D341Med (cell line): ENCODE measurements at places on chromosomes 16 and 17.

GRCh38 chr17:27486741-27487140 lies 30.5 kb downstream of the KSR1 start:
- DNase-seq: no peak

DNA sequence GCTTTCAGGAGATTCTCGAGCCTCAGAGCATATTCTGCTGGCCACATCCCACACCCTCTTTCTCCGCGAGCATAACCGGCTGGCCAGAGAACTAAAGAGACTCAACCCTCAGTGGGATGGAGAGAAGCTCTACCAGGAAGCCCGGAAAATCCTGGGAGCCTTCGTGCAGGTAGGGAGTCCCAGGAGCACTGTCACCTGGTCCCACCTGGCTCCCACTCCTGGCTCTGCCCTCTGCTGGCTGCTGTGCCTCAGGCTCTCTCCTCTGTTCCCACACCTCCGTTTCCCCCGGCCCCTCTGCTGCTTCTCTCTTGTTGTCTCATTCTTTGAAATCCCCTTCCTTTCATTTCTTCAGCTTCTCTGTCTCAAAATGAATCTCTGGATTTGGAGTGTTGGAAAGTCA lies 16.4 kb downstream of the LPO start:
- peak; percentile 47 for DNase-seq

DNA sequence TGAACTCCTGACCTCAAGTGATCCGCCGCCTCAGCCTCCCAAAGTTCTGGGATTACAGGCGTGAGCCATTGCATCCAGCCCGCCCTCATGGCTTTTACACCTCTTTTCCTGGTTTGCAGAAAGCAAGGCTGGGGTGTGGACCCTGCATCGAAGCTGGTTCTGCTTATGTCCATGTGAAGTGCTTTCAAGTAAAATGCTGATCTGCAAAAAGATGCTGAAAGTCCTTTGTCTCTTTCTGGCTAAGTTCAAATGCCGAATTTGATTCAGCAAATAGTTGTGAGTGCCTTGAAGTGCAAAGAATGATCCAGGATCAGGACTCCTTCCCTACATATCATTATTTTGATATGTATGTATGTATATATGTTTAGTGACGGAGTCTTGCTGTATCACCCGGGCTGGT lies 17.1 kb downstream of the NAA60 start:
- no peak for DNase-seq

DNA sequence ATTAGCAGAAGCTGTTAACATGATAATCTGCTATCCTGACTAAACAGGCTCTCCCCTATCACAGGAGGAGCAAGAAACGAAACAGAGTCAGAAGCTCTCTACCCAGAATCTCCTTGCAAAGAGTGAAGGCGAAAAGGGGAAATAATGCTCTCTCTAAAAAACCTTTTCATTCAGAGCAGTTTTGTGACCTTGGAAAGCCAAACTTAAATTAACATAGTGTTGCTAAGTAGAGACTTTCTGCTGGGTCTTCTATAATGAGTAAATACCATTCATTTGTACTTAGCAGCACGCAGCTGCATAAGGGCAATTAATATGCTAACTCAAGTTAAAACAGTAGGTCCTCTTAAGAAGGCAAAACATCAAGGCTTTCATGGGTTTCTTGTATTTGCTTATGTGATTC lies 101.7 kb upstream of the GPR139 start:
- DNase-seq: no peak

DNA sequence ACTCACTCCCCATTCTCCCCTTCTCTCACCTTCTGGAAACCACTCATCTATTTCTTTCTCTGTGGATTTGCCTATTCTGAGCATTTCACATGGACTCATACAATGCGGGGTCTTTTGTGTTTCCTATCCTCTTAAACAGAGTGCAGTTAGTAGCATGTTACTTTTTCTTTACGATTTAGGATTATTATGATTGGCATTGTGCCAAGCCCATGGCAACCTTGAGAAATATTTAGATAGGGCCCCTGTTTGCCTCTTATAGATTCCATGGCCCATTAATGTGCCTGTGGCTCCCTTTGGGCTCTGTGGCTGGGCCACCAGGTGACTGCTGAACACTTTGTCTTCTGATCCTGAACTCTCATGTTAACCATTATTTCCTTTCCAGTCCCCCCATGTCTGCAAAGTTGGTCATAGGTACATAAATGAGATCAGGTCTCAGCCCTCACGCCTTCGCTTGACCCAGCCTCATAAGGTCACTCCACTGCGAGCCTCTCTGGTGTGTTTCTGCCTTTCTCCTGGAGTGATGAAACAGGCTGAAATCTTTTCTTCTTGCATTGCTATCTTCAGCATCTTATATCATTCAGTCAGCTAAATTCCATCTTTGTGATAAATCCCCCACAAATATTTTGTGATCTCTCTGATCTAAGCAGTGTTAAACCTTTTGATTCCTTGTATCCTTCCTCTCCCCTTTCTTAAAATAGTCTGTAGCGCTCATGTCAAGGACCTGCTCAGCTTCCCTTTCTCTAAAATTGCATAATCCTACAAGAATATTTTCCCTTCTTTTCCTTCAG lies 44.0 kb downstream of the MYH3 start:
- no peak for DNase-seq

- DNase-seq: no peak
Observed at GRCh38 chr16:4664538-4665418, 28.6 kb upstream of the NUDT16L1 start.

DNA sequence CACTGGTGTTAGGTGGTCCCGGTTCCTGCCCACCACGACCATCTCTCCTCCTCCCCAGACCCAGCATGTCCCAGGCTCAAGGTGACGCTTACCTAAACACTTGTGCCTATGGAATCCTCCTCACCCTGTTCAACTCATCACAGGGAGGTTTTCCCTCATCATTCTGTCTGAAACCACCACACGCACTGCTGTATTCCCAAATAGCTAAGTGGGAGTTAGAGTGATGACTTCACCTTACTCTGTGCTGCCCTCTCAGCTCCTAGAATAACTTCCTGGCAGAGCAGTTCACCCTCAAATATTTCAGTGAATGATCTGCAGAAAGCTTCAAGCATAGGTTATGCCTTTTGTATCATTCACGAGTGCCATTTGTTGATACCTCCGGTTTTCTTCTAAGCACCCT lies 216.5 kb downstream of the CPPED1 start:
- no peak for DNase-seq

- DNase-seq: no peak
Observed at GRCh38 chr16:58882292-58882691, 148.2 kb upstream of the GOT2 start.

GRCh38 chr17:74117999-74118421 lies 85.5 kb upstream of the RPL38 start:
- DNase-seq: peak; percentile 71

DNA sequence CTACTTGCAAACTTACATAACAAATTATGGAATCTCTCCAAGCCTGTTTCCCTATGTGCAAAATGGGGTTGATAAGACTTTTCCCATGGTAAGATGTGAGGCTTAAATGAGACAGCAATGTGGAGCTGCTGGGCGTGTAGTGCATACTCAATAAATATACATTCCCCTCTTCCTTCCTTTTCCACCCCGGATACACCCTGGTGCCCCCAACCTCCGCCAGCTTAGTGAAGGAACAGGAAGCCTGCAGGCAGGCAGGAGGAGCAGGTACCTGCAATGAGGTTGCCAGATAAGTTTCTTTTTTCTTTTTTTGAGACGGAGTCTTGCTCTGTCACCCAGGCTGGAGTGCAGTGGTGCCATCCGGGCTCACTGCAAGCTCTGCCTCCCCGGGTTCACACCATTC lies 14.9 kb downstream of the C17orf50 start:
- DNase-seq: no peak

GRCh38 chr16:3131755-3132377 lies 3.0 kb upstream of the ZNF213 start:
- DNase-seq: peak; percentile 59

GRCh38 chr16:31810863-31811262 lies 62.7 kb upstream of the ZNF267 start:
- no peak for DNase-seq

GRCh38 chr17:39205112-39205526 lies 5.0 kb downstream of the RPL19 start:
- DNase-seq: no peak

DNA sequence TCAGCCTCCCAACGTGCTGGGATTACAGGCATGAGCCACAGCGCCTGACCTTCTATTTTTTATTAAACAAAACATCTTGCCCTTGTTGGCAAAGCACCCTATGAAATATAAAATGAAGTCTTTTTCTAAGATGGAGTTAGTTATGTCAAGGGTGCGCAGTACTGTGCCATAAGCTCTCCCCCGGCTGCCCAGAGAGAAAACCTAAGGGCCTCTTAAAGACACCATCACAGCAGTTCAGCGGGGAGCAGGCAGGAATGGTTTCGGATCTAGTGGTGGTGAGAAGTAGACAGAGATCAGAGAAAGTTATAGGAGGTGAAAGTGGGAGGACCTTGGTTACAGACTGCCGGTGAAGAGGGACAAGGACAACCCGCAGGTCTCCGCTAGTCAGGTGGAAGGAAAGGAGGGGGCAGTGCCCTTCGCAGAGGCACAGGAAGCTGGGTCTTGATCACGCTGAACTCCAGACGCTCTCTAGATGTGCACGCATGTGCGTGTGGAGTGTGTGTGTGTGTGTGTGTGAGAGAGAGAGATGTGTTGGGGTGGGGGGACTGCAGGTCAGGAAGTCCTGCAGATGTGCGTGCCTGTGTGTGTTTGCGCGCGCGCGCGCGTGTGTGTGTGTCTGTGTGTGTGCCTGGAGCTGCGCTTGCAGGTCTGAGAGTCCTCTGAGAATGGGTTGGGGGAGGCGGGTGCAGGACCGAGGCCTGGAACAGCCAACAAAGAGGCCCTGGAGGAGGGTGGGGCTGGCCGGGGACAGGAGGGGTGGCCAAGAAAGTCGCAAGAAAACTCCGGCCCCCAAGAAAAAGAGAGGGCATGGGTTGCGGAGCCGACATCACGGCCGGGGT lies 748 bp upstream of the CMTM3 start:
- no peak for DNase-seq

GRCh38 chr17:55301521-55302406 lies 37.0 kb downstream of the HLF start:
- DNase-seq: peak; percentile 49
